Fibroblast of lung (primary cell): ENCODE measurements at places on chromosomes 12 and 14. TPM values are rescaled to one million over a fixed set of nuclear protein-coding genes. Genes with fewer than 3 reads are reported as not detected.

Gene GXYLT1
- total RNA-seq, result 10.5 and 10.7 TPM in 2 replicates

Gene NUDT4
- total RNA-seq, result 73.5 and 80.9 TPM in 2 replicates

Gene VPS37B
- total RNA-seq, result 7.7 and 10.7 TPM in 2 replicates

Gene SPIC
- not detected in 2 replicates for total RNA-seq

DNA sequence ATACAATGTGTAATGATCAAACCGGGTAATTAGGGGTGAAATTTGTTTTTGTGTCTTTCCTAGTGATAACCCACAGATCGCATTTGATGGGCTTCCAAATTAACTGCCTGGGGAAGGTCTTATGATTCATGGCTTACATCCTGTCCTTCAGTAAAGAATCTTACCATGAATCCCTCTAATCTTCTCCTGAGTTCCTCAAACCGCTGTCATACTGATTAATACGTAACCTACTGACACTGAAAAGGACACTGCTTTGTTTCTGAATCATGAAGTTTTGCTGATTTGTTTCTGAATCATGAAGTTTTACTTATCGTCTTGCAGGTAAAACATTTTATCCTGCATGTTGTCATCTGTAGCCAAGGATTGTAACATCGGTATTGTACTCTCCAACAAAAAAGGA, 52.0 kb upstream of the CRY1 start:
- peak; percentile 66 for DNase-seq

DNA sequence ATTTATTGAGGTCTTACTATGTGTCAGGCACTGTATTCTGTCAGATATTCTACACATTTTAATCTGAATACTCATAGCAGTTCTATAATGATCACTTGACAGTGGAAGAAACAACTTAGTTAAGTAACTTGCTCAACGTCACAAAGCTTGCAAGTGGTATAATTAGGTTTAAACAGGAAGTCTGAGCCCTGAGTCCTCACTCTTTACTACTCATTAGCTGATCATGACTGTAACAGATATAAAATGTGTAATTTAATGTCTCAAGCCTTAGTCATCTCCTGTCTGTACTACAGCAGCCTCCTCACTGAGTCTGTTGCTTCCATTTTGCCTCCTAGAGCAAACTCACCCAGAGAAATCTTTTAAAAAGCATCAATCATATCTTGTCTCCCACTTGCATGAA, 38.9 kb downstream of the PPP4R4 start:
- DNase-seq, result peak; percentile 79

Gene CD9
- total RNA-seq, result 266 and 856 TPM in 2 replicates

DNA sequence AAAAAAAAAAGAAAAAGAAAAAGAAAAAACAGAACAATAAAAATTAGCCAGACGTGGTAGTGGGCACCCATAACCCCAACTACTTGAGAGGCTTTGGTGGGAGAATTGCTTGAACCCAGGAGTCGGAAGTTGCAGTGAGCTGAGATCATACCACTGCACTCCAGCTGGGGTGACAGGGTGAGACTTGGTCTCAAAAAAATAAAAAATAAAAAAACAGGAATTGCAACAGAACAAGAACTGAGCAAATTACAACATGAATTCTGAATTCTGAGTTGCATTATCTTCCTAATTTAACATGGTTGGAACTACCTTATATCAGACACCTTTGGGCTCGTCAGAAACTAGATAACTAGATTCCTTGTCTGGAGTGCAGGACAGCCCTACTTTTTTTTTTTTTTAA, 53.3 kb upstream of the NR2C1 start:
- no peak for DNase-seq

- DNase-seq, result no peak
These were observed 92.6 kb upstream of the SFSWAP start for GRCh38 chr12:131618303-131618658.

Gene RBM19
- total RNA-seq, result 15.4 and 16.5 TPM in 2 replicates

DNA sequence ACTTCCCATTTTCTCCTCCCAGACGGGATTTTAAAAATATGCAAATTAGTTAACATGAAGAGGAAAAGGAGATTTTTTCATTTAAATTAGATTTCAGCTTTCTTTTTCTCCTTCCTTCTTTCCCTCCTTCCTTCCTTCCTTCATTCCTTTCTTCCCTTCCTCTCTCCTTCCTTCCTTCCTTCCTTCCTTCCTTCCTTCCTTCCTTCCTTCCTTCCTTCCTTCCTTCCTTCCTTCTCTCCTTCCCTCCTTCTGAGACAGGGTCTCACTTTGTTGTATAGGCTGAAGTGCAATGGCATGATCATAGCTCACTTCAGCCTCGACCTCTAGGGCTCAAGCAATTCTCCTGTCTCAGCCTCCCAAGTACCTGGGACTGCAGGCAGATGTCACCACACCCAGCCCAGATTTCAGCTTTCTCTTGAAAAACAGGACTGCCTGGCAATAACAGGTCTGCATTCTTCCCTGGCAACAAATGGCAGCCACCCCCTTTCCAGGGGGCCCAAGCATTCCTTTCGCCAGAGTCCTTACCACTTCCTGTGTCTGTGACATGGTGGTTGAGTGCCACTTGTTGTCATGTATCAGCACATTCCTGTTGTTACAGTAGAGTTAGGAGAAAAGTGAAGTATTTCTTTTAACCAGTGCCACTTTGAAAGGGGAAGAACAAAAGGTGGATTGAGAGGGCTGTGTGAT, 119.1 kb downstream of the PTPN11 start:
- no peak for DNase-seq

Gene PPP1R13B
- total RNA-seq, result 1.3 and 2.0 TPM in 2 replicates

DNA sequence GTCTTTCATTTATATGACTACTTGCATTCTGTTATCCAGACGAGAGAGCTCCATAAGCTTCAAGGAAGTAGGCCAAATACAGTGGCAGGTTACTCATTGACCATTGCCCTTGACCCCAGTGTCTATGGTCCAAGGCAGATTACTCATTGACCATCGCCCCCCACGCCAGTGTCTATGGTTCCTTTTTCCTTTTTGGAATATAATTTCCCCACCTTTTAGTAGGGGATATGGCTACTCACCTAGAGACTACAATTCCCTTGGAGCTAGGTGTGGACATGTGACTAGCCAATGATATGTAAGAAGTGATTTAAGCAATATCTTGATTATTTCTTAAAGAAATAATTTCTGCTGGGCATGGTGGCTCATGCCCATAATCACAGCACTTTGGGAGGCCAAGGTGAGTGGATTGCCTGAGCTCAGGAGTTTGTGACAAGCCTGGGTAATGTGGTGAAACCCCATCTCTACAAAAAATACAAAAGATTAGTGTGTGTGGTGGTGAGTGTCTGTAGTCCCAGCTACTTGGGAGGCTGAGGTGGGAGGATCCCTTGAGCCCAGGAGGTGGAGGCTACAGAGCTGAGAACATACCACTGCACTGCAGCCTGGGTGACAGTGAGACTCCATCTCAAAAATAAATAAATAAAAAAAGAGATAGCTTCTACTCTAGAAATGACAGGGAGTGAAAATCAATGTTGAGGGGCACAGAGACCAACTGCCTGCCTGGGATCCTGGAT, 32.6 kb downstream of the SIX4 start:
- DNase-seq, result no peak

DNA sequence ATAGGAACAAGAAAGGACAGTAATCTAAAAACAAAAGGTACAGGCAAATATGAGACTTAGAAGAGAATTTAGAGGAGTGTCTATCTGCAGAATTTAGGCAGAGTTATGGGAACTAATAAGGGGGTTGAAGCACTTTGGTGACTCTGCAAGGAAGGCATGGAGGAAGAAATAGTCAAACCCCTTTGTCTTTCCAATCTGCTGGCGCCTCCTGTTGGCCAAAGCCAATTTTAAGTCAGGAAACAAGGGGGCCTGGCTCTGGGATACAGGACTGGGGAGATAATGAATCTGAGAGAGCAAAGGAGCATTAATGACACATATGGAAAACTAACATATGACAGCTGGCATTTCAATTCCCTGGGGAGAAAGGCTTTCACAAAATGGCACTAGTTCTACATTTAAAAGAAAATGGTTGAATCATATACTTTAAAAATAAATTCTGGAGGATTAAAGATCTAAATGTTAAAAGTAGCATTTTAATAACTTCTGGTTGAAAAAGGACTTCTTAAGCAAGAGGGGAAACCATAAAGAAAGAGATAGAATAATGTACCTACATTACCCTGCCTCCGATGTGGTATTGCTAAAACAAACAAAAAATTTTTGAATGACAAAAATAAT, 48.5 kb upstream of the CSRP2 start:
- DNase-seq, result peak; percentile 58

Gene PRMT5
- total RNA-seq, result 50.3 and 54.8 TPM in 2 replicates

Gene KRT4
- total RNA-seq, result under 0.01 TPM in 2 replicates

Gene MSI1
- under 0.01 TPM in 1 of 2 replicates, not detected in the other for total RNA-seq

Gene GYS2
- total RNA-seq, result not detected in 2 replicates

Gene PPFIBP1
- 51.4 and 93.0 TPM in 2 replicates for total RNA-seq

Gene RD3L
- total RNA-seq, result not detected in 2 replicates

Gene GPRC5D
- total RNA-seq, result not detected in 2 replicates

DNA sequence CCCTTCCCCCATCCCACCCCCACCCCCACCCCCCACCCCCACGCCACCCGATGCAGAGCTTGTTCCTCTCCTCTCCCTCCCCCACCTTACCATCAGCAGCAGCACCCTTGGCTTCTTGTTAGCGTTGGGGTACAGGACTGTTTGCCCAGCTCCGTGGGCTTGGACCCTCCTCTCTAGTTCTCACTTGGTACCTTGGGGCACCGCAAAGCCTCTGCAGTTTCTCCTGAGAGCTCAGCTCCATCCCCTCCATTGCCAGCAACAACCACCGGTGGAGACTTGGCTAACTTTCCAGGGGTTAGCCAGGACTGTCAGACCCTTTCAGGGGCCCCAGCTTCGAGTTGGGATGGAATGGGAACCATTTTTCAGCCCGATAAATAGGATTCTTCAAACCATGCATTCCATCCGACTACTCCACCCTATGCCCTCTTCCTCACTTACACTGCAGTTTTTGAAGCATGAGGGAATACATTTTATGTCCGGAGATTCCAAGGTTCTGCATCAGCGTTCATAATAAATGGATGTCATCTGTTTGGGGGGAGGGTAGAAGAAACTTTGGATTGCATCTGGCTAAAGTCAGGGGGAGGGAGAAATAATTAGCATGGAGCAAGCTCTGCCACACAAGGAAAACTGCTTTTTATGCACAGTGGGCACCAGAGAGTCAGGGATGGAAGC, 1.1 kb downstream of the SCN8A start:
- DNase-seq, result peak; percentile 55

DNA sequence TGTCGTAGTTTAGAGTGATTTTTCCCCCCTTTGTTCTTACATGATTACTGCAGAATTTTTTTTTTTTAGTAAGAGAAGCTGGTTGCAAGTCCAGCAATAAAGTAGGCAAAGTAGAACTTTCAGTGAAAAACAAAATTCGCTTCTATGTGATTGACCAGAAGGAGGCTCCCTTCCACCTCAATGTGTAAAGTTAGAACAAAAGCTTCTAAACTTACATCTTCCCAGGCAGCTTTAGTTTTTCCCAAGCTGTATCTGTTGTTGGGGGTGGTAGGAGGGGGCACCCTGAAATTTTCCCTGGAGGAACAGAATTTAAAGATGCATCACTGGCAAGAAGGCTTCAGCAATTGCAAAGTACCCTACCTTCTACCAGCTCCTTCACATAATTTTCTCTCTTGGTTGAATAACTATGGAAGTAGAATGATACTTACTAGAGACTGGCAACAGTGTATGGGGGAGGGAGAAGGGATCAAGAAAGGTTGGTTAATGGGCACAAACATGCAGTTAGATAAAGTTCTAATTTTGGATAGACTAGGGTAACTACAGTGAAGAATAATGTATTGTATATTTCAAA, 87.3 kb upstream of the E2F7 start:
- peak; percentile 82 for DNase-seq

Gene METTL1
- total RNA-seq, result 3.5 and 6.4 TPM in 2 replicates

- DNase-seq, result no peak
These were observed 8.8 kb downstream of the CCDC92 start for GRCh38 chr12:123963821-123964220.

DNA sequence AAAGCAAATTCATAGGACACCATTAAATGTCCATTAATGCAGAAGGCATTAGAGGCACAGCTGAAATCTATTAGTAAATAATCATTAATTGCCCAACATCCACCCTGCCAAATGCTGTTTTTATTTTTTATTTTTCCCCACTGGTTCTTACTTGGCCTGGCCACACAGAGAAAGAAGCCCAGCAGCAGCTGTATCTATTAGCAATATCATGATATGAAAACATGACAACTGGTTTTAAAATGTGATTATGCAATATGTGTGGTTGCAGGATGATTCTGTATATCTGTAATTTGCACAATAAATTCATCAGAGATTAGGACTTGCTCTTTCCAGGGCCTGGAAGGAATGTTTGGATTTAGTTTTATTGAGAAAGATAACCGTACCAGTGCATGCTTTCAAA, 44.9 kb downstream of the SIX6 start:
- no peak for DNase-seq

- peak; percentile 23 for DNase-seq
These were observed 84.0 kb downstream of the SYNE3 start for GRCh38 chr14:95432144-95433093.

DNA sequence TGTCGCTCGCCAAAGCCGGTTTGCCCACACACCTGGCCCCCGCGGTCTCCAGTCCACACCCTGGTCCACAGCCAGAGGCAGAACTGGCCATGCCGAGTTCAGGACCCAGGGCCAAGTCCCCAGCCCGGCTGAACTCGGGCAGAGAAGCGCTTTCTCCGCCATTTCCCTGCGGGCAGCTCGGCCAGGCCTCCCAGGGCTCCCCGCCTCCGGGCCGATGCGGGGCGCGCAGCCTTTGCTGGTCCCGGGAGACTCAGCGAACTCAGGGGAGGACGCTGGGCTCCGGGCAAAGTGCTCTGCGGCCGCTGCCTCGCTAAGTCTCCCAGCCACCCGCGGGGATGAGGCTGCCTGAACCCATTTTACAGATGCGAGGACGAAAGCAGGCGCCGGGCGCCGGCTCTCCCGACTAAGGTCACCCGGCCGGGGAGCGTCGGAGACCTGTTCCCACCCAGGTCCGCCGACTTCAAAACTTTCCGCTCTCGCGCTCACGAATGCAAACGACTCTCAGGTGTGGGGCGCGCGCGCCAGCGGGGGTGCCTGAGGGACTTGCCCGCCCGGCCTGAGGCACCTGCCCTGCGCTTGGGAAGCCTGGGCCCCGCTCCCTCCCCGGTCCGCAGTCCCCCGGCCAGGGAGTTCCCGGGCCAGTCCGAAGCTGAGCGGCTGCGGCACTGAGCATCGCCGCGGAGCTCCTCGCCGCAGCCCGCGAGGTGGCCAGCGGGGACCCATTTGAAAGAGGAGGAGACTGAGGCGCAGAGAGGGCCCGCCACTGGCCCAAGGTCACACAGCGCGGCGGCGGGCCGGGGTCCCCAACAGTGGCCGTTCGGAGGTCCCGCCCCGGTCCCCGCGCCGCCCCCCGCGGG, 627 bp downstream of the TESC start:
- DNase-seq, result no peak

DNA sequence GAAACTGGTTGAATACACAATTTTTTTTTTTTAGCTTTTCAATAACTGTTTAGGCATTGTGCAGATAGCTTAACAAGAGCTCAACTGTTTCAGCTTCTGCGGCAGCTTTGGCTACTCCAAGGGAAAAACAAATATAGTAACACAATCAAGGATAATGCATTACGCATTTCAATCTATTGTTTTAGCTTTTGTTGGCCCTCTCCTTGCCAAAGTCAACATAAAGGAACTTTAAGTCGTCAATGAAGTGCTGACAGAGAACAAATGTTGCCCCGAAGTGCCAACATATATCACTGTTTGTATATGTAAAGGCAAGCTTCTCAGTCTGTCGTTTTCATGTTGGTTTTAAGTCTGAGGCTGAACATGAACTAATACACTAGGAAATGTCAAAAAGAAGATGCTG, 1087.4 kb upstream of the FLRT2 start:
- DNase-seq, result peak; percentile 0

GRCh38 chr12:109767991-109768900, 54.6 kb downstream of the FAM222A start:
- DNase-seq, result no peak
